ENCODE measurements at places on chromosomes 2 and 18.

GRCh38 chr2:104757056-104757455, 96.9 kb upstream of the POU3F3 start:
- no peak for DNase-seq

DNA sequence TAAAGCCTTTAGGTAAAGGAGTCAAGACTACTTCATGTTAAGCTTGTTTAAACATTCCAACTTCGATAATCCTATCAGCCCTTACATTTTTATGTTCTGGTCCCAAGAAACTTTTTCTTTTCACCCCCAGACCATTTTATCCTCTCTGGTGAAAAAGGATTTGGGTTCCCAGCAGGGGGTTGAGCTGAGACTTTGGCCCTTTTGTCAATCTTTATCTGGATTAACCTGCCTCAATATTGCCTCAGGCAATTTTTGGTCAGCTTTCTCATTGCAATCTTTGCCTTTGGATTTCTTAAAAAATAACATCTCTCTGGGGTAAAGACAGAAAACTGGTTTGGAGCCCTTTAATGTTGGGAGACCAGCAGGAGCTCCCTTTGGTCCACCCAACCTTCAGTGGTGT, 33.9 kb upstream of the CSRNP3 start:
- no peak for DNase-seq

DNA sequence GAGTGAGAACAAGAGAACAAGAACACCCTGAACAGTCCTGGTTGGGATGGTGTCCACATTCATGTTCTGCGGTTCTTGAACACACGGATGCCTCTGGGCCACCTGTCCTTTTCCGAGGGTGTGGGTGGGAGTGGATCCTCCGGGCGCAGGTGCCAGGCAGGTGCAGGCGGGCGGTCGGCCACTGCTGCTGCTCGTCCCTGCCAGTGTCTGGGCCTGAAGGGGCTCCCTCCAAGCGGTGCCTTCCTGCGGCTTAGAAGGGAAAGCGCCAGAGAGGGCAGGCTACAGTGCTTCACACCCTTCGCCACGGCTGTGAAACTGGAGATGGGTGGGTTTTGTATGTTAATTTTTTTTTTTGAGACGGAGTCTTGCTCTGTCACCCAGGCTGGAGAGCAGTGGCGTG, 8.0 kb upstream of the D2HGDH start:
- no peak for DNase-seq

GRCh38 chr2:112583497-112584133, 794 bp upstream of the CHCHD5 start:
- no peak for DNase-seq

- no peak for DNase-seq
These were observed 164.4 kb downstream of the TMEFF2 start for GRCh38 chr2:192030289-192030688.

DNA sequence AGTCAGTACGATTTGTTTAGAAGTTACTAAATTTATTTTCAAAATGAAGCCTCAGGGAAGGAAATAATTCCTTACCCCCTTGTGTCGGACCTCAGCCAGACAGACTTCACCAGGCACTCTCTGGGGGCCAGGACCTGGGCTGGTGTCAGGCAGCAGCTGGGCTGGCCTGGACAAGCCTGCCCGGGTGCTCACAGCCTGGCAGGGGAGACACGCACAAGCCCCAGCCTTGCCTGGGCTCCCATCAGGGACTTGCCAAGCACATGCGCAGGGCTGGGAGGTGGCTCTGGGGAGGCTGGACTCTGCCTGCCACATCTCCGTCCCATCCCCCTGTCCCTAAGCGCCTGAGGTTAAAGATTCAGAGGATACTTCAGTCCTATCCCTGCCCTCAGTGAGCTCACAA, 56.8 kb upstream of the HS6ST1 start:
- DNase-seq = peak; percentile 57

DNA sequence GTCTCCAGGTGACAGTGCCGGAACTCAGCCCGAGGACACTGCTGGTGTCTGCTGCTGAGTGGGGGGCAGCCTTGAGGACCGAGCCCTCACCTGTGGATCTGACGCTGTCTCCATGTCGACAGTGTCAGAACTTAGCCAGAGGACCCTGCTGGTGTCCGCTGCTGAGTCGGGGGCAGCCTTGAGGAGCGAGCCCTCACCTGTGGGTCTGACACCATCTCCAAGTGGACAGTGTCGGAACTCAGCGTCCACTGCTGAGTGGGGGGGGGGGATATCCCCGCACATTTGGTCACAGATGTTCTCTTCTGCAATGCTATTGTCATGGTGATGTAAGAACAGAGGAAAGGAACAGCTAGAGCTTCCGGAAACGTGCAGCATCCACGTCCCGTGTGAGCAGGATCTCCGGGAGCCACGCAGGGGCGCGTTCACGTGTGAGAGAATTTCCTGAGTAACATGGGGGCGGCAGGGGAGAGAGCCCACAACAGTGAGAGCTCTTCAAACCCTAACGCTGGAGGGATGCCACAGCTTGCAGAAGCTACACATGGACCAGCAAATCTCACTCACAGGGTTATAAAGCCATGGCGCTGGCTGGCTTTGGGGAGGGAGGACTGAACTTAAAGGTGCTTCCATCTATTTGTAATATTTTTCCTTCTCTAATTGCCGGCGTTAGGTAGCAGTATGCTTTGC, 250.7 kb upstream of the SALL3 start:
- DNase-seq = peak; percentile 49

DNA sequence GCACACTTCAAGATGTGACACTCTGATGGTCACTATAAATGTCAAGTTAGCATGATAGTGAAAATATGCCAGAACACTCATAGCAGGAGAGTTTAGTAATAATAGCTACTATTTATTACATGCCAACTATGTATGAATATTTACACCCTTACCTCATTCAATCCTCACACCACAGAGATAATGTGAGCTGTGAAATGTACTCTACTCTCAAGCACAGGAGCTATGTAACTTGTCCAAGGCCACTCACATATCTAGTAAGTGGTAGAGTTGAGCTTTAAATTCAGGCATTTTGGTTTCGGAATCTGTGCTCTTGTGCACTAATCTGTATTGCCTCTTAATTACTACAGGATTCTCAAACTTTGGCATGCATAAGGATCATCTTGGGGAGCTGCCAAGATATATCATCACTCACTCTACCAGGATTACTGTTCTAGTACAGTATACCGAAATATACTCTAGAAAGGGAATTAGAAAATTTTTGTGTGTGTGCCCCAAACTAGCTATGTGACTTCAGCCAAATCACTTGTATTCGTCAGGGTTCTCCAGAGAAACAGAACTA, 154.3 kb downstream of the PLCL1 start:
- DNase-seq = no peak

Data from activated effector memory CD4-positive, alpha-beta T cell treated with anti-CD3 and anti-CD28 coated beads, Interleukin-2, amount 50 U/mL, for 16 hours (primary cell).